Umbilical cord (tissue), 2 donors: ENCODE measurements at places on chromosomes 3 and 15. TPM values are rescaled to one million over a fixed set of nuclear protein-coding genes. Genes with fewer than 3 reads are reported as not detected.

The NEIL1 gene
- 9.4 TPM for total RNA-seq

The CD200R1 gene
- 14.2 TPM for total RNA-seq

The SLC9A9 gene
- total RNA-seq: 43.6 TPM

The PLAAT1 gene
- 2.4 TPM for total RNA-seq
